ENCODE measurements at places on chromosomes 5 and 9.

- peak; percentile 2 for DNase-seq
Observed at GRCh38 chr9:75088646-75089372, 495 bp downstream of the OSTF1 start.

- no peak for DNase-seq
Observed at GRCh38 chr5:10498350-10498749, 56.7 kb downstream of the ROPN1L start.

GRCh38 chr5:85388770-85389169 lies 1004.1 kb upstream of the EDIL3 start:
- DNase-seq, result no peak

GRCh38 chr9:123658792-123659191 lies 271.1 kb downstream of the DENND1A start:
- DNase-seq, result no peak

DNA sequence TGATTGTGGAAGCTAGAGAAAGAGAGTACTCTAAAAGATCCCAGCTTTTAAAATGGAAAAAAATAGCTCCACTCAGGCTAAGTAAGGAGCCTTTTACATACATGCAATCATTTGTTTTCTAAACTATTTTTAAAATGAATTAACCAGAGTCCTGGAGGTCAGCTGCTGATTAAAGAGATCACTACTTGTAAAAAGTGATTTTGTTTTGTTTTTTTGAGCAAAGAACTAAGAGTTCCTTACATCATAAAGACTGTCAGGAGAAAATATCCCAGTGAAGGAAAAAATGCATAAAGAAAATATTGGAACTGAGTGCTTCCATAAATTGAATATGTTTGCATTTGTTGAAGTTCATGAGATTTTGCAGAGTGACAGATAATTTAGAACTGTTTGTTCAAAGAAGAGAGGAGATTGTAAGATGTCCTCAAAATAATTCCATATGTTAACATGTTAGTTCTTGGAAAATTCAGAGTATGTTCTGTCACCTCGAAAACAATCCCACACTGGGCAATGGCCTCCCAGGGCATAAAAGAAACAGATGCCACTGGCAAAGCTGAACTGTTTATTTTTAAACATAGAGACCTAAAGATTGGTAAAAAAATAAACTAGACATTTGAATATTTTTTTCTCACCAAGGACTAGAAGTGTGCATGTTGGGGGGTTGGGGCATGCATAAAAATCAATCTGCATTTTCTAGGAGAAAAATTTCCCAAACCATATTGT lies 264.7 kb downstream of the NPR3 start:
- DNase-seq, result no peak
